ENCODE measurements at places on chromosomes 12 and 14.
A peak's percentile ranks its signal among the peaks of the same experiment; 100 is the strongest.

DNA sequence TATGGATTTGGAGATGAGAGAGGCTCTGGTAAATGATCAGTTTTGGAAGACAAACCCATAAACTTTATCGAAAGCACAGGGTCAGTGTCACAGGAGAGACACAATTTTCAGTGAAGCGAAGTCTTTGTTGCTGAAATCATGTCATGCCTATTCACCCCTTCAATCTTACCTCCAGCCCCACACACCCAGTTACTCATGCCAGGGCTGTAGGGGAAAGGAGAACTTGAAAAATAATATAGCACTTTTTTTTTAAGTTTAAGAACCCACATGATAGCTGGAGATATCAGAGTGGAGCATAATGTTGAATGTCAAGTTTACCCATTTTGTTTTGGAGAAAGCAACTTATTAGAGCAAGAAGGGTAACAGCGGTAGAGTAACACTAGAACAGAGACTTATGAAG lies 107.4 kb downstream of the SSPN start:
- no peak for DNase-seq

GRCh38 chr12:113226696-113227568 lies 5.7 kb downstream of the TPCN1 start:
- no peak for DNase-seq

GRCh38 chr14:63761351-63762117 lies 33.7 kb upstream of the SGPP1 start:
- DNase-seq: no peak

DNA sequence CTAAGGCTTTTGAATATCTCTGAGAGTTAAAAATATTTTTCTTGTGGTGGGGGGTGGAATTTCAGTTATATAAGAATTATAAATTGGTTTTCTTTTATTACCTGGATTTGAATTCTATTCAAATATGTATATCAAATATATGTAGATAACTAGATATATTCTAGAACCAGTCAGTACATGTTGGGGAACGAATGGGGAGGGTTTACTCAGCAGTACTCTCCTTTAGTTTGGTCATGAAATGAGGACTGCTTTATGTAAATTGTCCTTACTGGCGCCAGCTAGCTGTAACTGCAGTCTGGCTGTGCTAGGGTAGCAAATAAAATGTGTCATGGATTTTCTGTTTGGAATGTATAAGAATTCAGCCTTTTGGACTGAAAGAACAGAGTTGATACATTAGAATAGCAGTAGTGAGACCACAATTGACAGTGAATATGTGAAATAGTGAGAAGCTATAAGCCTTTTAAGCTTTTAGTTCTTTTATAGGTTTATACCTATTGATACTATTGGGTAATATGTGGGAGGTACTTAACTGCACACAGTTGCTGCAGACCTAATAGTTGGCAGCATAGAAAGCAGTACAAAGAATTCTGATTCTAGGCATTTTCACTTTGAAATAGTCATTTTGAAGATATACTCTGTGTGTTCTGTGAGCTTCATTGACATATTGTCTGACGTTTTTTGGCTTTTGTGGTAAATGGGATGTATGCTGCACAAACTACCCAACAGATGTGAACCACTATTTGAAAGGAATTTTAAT lies 29.0 kb downstream of the ATF7IP start:
- peak; percentile 34 for DNase-seq

DNA sequence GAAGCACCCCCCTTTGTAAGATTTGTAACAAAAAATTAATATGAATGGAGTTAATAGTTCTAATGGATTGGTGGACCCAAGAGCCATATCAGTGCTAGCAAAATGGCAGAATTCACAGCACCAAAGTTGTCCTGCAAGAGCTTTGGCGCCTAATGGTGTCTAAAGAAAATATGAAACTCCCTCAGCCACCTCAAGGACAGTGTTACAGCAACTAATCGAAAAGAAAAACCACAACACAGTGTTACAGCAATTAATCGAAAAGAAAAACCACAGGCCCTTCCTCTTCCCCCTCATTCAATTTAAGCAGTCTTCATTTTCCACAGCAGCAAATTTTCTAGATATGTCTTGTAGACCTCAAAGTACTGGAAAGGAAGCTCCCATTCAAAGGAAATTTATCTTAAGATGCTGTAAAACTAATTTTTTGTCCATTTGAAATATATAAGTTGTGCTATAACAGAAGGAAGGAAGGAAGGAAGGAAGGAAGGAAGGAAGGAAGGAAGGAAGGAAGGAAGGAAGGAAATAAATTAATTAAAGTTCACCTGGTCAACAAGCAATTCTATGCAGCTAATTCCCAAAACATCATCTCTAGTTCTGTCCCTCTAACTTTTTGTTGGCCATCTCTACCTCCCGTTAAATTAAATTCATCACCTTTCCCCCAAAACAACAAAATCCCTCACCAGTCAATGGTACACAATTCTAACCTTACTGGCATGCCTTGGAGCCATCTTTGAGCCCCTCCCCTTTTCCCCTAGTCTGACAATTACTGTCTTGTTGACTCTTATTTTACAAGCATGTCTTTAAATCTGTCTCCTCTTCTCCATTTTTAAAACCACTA lies 17.4 kb downstream of the LRP6 start:
- no peak for DNase-seq

DNA sequence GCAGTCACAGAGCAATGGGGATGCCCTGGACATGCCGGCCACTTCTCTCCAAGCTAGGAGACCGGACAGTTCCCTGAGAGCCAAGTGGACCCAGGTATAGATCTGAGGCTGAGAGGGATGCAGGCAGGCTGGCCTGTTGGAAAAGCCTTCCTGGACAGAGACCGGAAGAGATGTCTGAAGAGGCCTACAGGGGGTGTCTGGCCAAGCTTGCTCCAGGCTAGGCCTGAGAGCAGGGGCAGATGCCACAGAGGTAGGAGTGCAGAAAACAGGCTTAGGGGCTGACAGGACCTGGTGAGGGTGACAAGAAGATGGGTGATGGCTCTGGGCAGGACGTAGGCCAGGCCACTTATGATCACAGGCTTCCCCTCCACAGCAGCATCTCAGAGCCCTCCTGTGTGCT lies 30.2 kb downstream of the ARL6IP4 start:
- DNase-seq: peak; percentile 12

DNA sequence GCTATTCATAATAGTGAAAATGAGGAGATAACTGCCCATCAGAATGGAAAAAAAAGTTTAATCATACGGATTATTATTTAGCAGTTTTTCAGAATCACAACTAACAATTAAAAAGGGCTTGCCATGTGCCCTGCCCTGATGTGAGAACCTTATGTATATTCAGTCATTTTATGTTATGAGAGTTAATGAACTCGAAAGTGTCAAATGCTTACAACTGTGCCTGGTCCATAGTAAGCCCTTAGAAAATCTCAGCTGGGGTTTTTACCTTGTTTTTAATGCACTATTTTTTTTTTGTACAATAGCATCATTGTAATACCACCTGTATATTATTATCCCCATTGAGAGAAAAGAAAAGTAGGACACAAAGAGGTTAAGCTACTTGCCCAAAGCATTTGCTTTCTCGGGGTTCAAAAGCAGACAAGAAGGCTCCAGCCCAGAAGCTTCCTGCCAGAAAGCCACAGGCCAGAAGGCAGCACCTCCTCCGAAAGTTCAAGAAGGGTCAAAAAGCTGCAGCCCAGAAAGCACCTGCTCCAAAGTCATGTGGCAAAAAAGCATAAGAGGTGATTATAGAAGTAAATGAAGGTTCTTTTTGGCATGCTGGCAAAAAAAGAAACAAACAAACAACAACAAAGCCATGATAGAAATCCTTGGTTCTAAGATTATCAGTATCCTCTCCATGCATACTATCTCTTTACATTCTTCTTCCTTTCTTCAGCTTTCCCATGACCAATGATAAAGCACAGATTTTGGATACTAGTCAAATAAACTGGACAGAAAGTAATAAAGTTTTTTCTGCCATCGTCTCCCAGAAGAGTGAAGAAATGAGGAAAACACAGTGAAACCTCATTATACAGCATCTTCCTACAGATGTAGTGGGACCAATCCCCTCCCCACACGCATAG lies 59.1 kb upstream of the NAP1L1 start:
- DNase-seq: no peak

GRCh38 chr14:100529561-100530031 lies 57.6 kb downstream of the BEGAIN start:
- peak; percentile 8 for DNase-seq
